ENCODE measurements at places on chromosomes 16 and 17.

DNA sequence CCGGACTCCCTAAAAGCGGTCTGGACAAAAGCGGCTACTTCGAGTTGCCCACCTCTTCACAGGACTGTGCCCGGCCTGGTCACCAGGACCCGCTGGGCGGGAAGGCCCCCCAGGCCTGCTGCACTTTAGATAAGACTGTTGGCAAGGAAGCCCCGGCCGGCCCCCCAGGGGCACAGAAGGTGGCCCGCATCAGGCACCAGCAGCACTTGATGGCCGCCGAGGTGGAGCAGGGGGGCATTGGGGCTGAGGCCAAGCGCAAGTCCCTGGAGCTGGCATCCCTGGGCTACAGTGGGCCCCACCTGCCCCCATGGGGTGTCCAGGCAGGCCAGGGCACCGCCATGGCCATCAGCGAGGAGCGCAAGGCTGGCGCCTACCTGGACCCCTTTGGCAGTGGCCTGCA is 47.5 kb downstream of the BAHCC1 start:
- no peak for DNase-seq

- DNase-seq: no peak
Measured at GRCh38 chr16:3363793-3364192, 8.1 kb downstream of the OR2C1 start.

- no peak for DNase-seq
Measured at GRCh38 chr16:8730335-8730915, 56.0 kb downstream of the ABAT start.

GRCh38 chr17:80956321-80957190 is 35.1 kb upstream of the CHMP6 start:
- no peak for DNase-seq

DNA sequence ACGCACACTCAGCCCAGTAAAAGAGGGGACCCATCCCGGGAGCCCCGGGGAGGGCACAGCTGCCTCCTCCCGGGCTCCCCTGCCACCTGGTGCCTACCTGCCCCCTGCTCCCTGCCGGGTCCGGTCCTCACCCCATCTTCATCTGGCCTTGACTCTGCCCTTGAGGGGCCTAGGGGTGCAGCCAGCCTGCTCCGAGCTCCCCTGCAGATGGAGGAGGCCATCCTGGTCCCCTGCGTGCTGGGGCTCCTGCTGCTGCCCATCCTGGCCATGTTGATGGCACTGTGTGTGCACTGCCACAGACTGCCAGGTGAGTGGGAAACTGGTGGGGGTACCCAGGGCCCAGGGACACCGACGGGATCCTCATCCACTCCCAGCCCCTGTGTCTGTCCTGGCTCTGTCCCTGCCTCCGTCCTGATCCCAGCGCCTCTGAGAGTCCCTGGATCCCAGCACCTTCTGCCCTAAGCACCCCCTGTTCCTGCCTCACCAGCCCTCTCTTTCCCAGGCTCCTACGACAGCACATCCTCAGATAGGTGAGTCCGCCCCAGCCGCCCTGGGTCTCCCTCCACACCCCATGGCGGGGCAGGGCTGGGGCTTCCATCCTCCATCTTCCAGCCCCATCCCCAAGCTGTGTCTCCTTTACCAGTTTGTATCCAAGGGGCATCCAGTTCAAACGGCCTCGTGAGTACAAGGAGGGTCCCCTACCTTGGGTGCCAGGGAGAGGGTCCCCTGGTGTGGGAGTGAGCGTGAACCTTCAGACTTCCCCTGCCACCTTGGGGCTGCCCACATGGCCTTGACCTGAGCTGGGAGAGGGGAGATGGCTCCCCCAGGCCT is 574 bp downstream of the LAT start:
- DNase-seq: no peak

DNA sequence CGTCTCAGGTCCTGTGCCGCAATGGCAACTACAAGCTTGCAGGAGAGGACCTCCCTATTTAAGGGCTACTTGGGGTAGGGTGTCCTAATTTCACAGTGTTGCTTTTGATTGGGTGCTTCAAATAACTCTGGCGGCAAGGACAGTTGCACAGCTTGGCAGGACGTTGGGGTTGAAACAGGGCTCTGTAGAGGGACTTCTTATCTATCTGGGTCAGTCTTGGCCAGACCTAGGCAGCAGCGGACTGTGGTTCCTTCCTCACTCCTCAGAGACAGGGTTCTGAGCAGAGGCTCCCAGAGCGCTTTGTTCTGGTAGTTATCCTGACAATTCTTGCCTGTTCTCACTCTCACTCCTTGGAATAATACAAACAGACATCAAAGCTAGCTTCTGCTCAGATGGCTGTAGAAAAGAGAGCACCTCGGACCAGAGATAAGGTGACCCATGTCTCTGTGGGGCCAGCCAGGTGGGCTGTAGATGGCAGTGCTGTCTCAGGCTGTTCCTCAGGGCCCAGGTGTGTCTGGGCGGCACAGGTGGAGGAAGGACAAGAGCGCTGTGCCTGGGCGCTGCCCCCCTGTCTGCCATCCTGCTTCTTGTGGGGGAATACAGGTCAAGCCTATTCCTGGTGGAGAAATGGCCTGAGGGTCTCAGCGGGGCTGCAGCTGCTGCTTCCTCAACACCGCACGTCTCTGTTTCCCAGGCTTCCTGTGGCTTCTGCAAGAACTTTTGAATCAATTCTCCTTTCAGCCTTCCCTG is 61.0 kb downstream of the PLD6 start:
- no peak for DNase-seq

- peak; percentile 41 for DNase-seq
Measured at GRCh38 chr17:73901661-73902415, 257.6 kb upstream of the SDK2 start.

DNA sequence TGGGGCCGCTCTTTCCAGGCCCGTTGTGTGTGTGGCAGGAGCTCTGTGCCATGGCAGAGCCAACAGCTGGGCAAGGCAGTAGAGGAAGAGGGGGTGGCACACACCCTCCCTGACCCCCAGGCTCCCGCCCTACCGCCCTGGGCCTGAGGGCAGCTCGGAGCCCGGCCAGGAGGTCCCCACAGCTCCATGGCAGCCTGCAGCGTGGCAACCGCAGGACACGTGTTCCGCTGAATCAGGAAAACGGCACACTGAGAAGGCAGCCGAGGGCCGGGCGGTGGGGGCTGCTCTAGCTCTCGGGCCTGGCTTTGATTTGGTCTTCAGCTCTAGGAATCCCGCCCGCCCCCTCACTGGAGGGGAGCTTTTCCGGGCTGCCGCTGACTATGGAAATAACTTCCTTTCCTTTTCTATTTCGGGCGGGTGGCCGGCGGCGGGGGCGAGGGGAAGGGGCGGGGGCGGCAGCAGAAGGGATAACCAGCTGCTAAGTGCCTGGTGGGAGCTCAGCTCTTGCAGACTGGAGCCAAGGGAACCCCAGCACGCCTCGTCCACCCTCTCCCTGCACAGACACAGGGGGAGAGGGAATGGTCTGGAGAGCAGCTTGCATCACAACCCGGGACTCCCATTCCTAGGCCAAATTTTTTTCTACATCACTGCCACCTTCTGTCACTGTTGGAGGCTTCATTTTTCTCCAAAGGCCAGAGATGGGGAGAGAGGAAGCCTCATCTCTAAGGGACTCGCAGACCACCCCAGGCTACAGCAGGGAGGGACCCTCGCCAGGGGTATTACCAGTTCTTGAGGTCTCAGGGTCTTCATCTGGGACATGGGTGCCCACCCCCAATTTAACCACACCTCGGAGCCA is 24.8 kb upstream of the MRPS23 start:
- no peak for DNase-seq

DNA sequence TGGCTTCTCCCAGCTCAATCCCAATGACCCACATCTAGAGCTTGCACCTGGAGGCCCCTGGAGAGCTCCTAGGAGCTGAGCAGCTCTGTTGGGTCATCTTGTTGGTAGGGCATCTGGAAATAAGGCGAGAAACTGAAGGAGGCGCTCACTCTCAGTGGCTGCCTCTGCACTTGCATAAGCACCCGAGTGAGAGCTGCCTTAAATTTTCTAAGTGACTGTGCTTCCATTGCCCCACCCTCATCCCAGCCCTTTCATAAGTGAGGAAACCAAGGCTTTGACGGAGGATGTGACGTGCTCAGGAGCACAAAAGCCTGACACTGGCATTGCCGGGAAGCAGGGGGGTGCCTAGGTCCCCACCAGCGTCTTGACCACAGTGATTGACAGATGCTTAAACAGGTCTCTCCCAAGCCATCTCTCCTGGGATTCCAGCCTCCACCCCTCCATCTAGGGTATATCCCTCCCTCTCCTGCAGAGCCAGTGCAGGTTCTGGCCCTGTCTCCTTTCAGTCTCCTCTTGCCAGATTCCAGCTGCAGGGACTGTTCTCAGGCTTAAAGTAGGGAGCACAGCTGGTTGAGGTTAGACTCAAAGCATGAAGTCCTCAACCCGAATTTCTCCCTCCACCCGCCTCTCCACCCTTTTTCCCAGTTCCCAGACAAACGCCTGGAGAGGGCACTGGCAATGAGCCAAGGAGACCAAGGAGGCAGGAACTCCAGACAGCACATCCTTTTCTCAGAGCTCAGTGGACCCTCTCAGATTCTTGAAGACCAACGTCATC is 113.7 kb downstream of the IRX5 start:
- DNase-seq: no peak

DNA sequence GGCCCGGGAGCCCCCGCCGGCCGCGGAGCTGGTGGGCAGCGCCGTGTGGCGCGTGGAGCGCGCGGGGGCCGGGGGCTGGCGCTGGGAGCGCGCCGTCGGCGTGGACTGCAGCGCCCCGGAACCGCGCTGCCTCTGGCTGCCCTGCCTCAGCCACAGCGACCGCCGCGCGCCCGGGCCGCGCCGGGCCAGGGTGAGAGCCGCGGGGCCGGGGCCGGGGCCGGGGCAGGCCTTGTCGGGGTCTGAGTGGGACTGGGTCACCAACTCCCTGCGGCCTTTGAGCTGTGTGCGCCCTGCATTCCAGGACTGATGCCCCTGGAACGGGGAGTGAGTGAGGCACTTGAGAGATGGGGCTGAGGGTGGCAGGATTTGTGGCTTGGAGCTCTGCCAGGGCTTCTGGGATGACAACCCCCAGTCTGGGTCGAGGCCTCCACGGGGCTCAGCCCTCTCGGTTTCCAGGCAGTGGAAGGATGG is 25.7 kb downstream of the ARHGAP23 start:
- no peak for DNase-seq

Measured in NCI-H510A treated with DMSO at 0.1 percent for 48 hours (cell line).